Skeletal muscle cell (primary cell): ENCODE measurements at places on chromosomes 16 and 17.

GRCh38 chr16:67019171-67019570 lies 9.8 kb upstream of the CBFB start:
- no peak for DNase-seq

DNA sequence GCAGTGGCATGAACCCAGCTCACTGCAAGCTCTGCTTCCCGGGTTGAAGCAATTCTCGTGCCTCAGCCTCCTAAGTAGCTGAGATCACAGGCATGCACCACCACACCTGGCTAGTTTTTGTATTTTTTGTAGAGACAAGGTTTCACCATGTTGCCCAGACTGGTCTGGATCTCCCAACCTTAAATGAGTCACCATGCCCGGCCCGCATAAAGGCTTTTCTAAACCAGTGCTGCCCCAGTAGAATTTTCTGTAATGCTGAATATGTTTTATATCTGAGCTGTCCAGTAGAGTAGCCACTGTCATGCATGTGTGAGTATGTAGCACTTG lies 36.9 kb upstream of the WSB1 start:
- no peak for DNase-seq

- peak; percentile 75 for DNase-seq
These were observed 224.9 kb downstream of the SEC14L1 start for GRCh38 chr17:77365584-77366186.

DNA sequence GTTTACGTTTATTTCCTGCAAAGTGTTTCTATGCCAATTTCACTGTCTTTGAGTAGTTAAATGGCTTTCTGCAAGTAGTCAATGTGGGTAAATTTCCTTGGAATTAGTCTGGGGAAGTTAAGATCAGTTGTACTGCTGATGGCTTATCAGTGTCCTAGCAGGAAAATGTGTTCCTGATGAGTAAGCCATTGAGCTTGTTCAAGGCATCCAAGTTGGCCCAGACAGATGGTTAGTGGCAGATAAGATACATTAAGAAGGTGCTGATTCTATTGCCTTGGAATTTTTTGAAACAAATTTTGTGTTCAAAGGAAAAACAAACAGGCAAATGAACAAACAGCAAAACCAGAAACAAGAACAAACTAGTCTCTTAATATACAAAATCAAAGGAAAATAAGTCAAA lies 258.4 kb downstream of the MAP2K6 start:
- DNase-seq, result peak; percentile 31

DNA sequence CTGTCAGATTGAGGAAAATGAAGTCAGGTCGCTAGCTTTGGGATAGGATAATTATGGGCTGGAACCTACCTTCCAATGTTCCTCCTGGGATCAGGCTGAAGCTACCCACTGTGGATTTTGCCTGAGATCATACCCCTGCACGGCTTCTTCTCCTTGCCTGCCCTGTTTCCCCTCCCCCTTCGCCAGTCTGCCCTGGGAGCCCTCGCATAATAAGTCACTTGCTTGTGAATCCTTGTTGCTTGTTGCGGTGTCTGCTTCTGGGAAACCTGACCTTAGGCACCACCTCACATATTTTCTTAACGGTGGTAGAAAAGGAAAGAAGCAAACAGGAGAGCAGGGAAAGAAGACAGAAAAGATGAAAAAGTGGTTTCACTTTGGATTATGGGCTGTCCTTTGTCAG lies 13.3 kb upstream of the PMP22 start:
- no peak for DNase-seq
